ENCODE measurements at places on chromosomes 11 and 22. TPM values are rescaled to one million over a fixed set of nuclear protein-coding genes. Genes with fewer than 3 reads are reported as not detected.

The FOLH1 gene
- not detected for total RNA-seq

The GPHA2 gene
- total RNA-seq, result not detected

The CCDC34 gene
- 29.5 TPM for total RNA-seq

The MMP13 gene
- not detected for total RNA-seq

The TSPAN32 gene
- total RNA-seq, result not detected

The SYNGR1 gene
- 7.9 TPM for total RNA-seq

The EXPH5 gene
- 0.02 TPM for total RNA-seq

The PDE2A gene
- 1.2 TPM for total RNA-seq

The CCDC116 gene
- 0.06 TPM for total RNA-seq

The OR52N4 gene
- not detected for total RNA-seq

The SLC22A8 gene
- total RNA-seq, result not detected

The GGTLC2 gene
- total RNA-seq, result not detected

The EHD1 gene
- 133 TPM for total RNA-seq

The KRTAP5-2 gene
- not detected for total RNA-seq

The CBLIF gene
- not detected for total RNA-seq

The MOV10L1 gene
- not detected for total RNA-seq

The DBX1 gene
- total RNA-seq, result not detected

The PACSIN3 gene
- 31.9 TPM for total RNA-seq

The CDON gene
- total RNA-seq, result 3.2 TPM

The PRSS23 gene
- 498 TPM for total RNA-seq

Measured in A549 treated with CORT108297 at 1 μM for 4 hours (cell line).